ENCODE measurements at places on chromosomes 1 and 21.

DNA sequence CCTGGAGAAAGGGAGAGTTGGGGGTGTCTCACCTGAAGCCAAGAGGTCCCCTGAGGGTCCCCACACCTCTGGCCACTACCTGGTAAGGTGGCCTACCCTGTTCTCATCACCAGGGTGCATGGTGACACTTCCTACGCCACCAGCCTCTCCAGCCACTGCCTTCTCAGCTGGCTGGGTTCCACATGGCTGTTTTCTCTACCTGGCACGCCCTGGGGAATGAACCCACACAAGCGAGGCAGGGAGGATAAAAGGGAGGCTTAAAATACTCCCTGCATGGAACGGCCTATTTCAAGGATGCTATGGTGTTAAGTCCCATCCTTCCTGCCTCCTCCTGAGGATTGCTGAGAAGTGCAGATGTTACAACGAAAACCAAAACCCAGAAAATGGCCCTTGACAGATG, 84.7 kb downstream of the PIK3CD start:
- no peak for DNase-seq

- no peak for DNase-seq
Measured at GRCh38 chr1:29650041-29650400, 413.7 kb downstream of the PTPRU start.

DNA sequence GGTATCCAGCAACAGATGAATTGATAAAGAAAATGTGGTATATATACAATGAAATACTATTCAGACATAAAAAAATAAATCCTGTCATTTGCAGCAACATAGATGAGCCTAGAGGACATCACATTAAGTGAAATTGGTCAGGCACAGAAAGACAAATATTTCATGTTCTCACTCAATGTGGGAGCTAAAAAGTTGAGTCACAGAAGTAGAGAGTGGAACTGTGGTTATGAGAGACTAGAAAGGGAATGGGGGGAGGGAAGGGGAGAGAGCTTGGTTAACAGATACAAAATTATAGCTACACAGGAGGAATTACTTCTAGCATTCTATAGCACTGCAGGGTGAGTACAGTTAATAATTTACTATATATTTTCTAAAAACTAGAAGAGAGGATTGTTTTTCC, 37.1 kb upstream of the SERPINC1 start:
- DNase-seq, result no peak

DNA sequence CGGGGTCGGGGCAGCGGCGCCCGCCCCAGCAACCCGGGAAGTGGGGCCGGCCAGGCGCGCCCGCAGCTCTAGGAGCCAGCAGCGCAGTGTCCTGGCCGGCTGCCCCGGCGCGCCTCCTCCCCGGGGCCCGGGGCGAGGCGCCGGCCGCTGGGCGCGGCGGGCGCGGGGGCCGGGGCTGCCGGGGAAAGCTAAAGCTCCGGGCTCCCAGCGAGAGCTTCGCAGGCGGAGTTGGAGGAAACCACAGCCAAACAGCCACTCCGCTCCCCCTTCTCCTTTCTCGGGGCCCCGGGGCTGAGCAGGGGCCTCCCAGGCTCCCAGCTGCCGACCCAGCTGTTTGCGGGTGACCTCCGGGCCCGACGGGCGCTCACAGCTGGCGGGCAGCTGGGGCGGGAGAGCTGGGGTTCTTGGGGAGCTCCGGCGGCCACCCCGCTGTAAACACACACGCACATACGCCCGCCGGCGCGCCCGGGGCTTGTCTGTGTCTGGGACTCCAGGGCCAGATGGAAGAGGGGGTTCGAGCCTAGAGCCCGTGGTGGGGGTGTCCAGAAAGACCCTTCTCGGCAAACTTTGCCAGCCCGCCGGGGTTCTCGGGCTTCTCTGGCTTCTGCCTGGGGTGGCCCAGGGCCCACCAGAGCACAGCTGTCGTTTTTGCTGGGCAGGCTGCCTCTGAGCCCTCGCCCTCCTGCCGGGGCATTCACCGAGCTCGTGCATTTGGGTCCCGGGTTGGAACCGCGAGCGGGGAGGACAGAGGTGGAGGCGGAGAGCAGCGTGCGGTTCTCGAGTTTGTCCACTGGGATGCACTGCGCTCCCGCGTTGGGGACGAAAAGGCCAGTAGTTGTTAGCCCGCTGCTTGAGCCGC, 1.5 kb downstream of the AJAP1 start:
- DNase-seq, result no peak

- no peak for DNase-seq
Measured at GRCh38 chr21:28655471-28655870, 337.2 kb downstream of the LTN1 start.

DNA sequence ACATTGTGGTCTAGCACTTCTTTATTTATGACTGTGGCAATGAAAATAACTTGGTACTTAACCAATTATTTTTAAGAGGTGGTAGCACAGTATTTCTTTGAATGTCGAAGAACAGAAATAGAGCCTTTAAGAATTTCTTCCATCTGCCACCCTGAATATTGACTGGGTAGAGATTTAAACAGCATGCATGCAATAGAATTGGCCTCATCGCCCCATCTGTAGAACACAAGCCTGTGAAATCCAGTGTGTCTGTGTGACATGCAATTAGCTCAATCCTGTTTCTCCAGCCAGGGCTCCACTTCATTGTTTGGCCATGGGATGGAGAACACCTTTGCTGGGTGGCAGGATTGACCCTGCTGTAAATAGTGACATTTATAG, 17.1 kb upstream of the KLHDC8A start:
- DNase-seq, result no peak
